H1 (cell line): ENCODE measurements at places on chromosomes 7 and 10.

- DNase-seq = no peak
Observed at GRCh38 chr7:158369290-158369689, 218.3 kb downstream of the PTPRN2 start.

- DNase-seq = no peak
Observed at GRCh38 chr7:107591421-107591820, 11.4 kb downstream of the BCAP29 start.

- DNase-seq = no peak
Observed at GRCh38 chr7:29805886-29806207, 461 bp upstream of the WIPF3 start.

GRCh38 chr7:1227814-1228544, 4.7 kb upstream of the UNCX start:
- DNase-seq = peak; percentile 57

- DNase-seq = peak; percentile 64
Observed at GRCh38 chr7:149090397-149091195, at the start of gene ZNF786. ZNF786 (minus strand) TSS chr7:149090718; CDS start chr7:149090640, 78 bp downstream.

GRCh38 chr7:32915041-32915536, 23.5 kb upstream of the KBTBD2 start:
- no peak for DNase-seq

- no peak for DNase-seq
Observed at GRCh38 chr7:90244565-90244908, 437 bp upstream of the CFAP69 start.

DNA sequence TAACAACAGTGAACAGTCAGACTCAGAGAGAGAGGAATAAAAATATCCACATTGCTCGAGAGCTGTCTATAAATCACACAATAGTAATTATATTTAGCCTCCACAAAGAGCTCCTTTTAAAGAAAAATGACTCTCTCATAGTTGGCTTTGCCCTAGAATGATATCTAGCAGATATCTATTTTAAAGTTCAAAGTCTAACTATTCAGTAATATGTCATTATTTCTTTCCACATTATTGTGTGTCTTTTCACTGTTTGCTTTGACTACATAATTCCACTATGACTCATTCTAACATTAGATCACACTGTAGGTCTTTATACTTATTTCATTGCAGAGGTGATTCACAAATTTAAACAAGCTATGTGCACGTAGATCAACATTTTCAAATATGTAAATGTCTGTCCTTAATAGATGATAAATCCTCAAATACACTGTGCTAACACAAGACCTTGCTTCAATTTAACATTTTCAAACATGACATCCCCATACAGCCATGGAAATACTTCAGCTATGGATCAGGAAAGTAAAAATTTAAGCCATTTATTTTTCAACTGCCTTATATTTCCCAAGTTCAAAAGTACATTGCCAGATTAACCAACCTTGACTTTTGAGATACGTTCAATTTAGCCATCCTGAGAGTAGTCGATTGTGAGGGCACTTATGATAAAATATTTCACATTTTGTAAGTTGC, 99.9 kb upstream of the AKR1E2 start:
- no peak for DNase-seq

DNA sequence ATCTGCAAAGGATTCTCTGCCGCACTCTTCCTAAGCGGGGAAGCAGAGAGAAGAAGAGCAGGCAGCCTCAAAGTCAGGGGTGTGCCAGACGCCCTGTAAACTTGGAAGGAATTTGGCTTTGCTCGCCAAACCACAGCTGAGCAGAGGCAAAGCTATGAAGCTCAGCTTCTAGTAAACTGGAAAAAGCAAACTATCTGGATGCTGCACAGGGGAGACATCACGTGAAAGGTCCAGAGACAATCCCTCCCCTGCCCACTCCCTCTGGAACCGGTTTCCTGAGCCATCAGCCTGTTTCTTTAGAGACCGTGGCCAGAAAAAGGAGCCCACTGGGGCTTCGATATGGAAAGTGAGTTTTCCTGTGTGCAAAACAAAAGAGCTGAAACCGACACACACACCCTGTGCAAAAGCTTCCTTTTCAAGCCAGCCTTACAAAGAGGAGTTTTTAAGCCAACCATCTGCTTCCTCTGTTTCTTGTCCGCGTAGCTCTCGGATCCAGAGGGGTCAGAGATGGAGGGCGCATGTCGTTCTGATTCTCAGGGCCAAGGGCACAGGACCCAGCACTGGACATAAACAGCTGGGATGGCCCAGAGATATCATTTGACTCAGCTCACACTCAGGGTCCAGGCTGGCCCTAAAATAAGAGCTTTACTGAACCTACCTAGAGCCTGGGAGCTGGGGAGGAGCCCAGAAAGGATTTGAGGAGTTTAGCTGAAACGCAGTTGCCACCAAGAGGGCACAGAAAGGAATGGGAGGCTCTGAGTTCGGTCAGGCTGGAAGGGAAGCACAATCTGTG, 58.2 kb upstream of the DNAAF5 start:
- DNase-seq = no peak

DNA sequence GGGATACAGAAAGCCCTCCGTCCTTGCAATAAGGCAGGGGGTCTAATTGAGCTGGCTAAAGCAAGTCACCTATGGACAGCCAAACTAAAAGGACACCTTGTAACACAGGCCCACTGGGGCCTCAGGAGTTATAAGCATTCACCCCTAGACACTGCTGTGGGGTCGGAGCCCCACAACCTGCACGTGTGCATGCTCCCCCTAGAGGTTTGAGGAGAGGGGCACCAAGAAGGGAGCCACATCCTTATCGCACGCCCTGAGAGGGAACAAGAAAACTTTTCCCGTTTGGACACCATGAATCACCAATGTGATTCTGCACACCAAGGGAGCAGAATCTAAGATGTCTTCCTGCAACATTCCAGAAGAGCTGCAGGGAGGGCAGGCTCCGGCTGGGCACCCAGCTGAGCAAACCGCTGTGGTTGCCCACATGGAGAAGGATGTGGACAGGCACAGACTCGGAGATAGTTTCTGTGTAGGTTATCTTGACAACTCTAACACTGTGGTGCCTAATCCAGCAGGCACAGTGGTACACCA, 17.7 kb upstream of the TARP start:
- DNase-seq = no peak

- DNase-seq = no peak
Observed at GRCh38 chr10:95517536-95518454, 43.4 kb downstream of the SORBS1 start.

DNA sequence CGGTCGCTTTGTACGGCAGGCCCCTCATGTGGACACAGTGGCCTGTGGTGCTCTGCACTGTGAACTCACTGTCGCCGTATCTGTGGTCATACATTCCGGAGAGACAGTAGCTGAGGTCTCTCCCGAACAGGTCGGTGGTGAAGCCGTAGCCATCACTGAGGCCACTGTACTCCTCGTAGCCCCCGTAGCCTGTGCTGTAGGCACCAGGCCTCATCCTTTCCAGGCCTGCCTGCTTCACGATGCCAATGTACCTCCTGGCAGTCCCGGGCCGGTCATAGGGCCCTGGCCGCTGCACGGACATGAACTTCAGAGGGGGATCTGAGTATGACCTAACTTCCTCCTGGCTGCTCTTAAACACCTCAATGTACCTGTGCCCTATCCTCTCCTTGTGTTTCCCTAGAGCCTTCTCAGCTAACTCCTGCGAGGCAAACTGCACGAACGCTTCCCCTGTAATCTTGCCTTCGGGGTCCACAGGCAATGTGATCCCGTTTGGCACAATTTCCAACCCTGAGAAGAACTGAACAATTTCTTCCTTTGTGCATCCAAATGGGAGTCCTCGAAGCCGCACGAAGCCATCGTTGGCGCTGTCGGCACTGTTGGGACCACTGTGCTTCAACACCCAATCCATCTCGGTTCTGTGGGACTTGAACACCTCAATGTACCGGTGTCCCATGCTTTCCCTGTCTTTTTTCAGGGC, 15.7 kb downstream of the FXYD4 start:
- no peak for DNase-seq

- no peak for DNase-seq
Observed at GRCh38 chr10:117476281-117476680, 66.3 kb upstream of the EMX2 start.

GRCh38 chr10:99337311-99337811, 8.2 kb downstream of the CNNM1 start:
- DNase-seq = no peak

DNA sequence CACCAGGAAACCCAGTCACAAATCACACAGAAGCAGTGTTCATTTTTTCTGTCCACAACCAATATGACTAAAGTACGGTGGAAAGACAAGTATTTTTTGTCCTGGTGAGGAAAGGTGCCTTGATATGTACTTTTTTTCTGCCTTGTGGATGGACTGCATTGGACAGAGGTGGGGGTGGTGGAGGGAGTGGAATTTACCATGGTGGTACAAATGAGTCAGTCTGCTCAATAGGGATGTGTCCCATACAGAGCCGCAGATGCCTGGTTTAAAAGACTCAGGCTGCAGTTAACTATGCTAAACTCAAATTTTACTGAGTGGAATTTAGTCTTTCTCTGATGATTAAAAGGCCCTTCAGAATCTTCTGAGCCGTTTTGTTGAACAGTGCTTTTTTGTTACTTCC, 674.5 kb upstream of the GALNT17 start:
- no peak for DNase-seq
